NCI-H510A (cell line): ENCODE measurements at places on chromosomes 2 and 18.

- DNase-seq = no peak
Observed at GRCh38 chr2:224786848-224787247, 70.7 kb upstream of the CCDC195 start.

- DNase-seq = no peak
Observed at GRCh38 chr2:120817136-120817955, 81.7 kb downstream of the GLI2 start.

GRCh38 chr2:3959372-3959771 lies 256.0 kb downstream of the DCDC2C start:
- peak; percentile 34 for DNase-seq

DNA sequence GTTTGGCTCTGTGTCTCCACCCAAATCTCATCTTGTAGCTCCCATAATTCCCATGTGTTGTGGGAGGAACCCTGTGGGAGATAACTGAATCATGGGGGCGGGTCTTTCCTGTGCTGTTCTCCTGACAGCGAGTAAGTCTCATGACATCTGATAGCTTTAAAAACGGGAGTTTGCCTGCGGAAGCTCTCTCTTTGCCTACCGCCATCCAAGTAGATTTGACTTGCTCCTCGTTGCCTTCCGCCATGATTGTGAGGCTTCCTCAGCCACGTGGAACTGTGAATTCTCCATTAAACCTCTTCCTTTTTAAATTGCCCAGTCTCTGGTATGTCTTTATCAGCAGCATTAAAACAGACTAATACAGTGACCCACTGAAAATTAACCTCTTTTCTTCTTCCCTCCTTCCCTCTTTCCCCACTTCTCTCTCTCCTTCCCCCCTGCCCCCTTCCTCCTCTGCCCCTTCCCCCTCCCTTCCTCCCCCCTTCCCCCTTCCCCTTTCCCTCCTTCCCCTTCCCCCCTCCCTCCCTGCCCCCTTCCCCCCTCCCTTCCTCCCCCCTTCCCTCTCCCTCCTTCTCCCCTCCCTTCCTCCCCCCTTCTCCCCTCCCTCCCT lies 818.8 kb downstream of the SLC4A3 start:
- no peak for DNase-seq

- no peak for DNase-seq
Observed at GRCh38 chr18:75199327-75199726, 9.6 kb downstream of the PTGR3 start.

DNA sequence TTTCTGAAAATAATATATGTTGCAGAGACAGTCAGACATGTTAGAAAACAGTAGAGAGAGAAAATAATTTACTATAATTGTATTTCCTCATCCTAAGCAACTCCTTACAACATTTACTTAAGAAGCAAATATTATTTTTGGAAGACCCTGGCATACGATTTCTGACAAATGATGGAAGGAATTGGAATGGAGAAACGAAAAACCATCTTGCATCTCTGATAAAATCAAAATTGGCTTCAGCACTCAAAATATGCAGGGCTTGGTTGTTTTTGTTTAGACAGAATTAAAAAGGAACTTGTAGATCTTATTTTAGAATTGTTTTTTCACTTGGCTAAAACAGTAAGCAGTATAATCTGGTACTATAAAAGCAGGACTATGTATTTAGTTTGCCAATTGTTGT lies 88.1 kb downstream of the NRXN1 start:
- DNase-seq = no peak

DNA sequence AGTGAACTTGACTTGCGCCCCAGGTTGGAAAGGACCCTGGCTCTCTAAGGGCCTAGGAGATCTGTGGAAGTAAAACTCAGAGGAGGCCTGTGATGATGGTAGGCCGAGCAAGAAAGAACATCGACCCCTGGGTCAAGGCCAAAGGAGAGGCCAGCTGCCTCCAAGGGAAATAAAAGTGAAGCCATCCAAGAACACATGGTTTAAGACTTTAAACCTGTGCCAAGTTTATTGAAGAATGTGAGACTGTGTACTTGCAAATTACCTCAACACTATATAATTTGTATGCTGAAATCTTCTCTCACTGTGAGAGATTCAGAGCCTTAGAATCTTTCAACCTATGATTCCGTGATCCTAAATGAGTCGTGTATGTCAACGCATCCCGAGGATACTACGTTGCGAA lies 40.7 kb upstream of the COBLL1 start:
- no peak for DNase-seq

- no peak for DNase-seq
Observed at GRCh38 chr18:33264566-33264965, 176.0 kb downstream of the CCDC178 start.

DNA sequence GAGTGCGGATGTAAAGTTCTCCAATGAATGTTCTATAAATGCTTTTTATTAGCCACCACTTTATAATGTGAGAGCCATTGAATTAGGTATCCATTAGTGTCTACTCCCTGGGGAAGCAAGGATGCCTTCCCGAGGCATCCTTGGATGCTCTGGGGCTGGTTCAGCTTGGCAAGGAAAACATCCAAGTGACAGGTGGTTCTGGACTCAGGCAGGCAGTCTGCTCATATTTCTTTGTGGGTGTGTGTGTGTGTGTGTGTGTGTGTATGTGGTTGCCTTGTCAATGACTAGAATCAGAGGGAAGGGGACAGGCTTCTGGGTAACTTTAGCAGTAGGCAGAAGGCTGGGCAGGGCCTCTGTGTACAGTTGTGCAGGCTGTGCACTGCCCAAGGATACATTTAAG lies 149.2 kb downstream of the TSN start:
- DNase-seq = no peak

DNA sequence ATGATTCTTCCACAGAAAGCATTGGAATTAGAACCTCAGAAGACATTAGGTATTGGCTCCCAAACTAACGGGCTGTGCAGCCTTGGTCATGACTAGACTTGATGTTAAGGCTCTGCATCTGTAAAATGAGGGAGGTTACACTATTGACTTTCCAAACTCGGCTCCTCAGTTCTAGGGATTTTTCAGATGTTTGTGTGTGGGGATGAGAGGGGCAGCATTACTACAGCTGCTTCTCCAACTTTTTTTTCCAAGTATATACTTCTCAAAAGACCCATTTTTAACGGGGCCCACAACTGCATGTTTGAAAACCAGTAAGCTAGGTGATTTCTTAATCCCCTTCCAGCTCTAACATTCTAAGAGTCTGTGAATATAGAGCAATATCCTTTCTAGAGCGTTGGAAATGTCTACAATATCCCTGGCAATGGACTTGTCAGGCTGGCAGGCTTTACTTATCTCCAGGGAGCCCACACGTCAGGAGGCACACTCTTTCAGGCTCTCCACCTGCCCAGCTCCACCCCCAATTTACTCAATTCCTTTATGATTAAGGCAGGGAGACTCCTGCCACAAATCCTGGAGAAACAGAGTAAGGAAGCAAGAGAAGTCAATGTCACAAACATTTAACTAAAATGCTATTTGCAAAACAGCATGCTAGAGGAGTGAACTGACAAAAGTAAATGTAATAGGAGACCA lies 844 bp upstream of the MPV17 start:
- DNase-seq = no peak

GRCh38 chr2:1310866-1311265 lies 102.4 kb upstream of the TPO start:
- DNase-seq = no peak

- no peak for DNase-seq
Observed at GRCh38 chr2:96407041-96407918, 71.7 kb downstream of the NCAPH start.

DNA sequence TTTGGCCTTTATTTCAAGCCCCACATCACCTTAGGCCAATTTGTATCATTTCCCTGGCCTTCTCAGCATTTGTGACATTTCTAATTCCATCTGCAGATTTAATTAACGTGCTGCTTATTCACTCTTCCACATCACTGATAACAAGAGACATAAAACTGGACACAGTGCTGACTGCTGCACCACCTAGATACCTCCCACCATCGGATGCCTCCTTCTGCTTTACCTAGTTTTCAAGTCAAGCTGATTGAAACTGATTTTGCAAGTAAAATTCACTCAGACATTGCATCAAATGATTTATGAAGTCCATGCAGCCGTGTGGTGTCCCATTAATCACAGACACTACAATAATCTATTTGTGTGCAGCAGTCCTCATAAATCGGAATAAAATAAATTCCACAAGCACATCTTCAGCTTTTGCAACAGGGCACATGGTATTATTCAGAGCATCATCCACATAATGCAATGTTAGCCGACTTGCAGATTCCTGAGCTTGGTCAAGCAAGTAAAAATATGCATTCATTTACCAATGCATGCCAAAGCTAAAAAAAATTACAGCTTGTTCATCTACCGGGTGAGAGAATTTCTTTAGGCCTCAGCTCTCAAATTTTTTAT lies 15.9 kb upstream of the CRIM1 start:
- no peak for DNase-seq

DNA sequence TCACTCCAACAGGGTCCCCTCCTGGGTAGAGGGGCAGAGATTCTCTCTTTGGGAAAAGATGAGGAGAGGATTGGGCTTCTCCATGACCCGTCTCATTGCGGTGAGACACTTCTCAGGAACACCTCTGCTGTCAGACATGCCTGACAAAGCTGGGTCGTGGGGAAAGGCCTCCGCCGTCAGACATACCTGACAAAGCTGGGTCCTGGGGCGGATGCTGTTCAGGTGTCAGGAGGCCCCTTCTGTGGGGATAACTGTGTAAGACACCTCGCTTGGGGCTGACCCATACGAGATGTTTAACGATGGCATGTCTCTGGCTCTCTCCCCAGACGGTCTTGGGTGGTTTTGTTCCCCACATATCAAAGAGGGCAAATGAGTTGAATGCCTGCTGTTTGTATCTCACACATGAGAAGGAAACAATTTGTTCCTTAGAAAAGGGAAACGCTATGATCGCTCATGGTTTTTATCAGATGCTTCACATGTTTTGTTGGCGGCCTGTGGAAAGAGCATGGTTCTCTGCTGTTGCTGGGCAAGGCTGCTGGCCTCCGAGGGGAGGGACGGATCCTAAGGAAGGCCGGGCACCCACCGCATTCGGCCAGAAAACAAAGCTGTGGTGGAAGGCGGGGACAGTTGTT lies 40.8 kb upstream of the PXDN start:
- no peak for DNase-seq

DNA sequence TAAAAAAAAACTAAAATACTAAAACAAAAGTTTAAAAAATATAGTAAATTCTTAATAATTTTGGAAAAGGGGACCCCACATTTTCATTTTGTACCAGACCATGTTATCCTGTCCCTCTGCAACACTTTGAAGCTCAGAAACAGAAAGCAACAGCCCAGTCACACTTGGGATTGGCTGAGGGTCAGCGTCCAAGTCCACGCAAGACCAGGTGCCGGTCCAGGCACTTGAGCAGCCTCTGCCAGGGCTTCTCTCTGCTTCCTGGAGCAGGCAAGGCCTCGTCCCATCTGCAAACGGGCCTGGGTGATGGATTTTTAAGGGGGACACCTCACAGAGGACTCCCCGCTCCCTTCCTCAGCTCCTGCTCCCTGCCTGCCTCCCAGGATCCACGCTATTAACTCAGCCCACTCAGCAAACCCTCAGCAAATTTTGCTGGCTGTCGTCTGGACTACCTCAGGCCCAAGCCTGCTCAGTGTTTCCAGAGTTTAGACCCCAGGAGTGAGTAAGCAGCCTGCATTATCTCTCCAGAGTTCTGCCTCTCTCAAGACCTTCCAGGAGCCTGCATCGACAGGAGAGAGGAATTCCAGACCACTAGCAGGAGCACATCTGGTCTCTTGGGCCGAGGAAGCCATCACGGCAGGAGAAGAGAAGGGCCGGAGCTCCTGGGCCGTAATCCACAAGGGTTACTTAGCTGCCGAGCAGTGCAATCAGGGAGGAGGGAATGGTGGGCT lies 88.7 kb upstream of the STPG4 start:
- no peak for DNase-seq

DNA sequence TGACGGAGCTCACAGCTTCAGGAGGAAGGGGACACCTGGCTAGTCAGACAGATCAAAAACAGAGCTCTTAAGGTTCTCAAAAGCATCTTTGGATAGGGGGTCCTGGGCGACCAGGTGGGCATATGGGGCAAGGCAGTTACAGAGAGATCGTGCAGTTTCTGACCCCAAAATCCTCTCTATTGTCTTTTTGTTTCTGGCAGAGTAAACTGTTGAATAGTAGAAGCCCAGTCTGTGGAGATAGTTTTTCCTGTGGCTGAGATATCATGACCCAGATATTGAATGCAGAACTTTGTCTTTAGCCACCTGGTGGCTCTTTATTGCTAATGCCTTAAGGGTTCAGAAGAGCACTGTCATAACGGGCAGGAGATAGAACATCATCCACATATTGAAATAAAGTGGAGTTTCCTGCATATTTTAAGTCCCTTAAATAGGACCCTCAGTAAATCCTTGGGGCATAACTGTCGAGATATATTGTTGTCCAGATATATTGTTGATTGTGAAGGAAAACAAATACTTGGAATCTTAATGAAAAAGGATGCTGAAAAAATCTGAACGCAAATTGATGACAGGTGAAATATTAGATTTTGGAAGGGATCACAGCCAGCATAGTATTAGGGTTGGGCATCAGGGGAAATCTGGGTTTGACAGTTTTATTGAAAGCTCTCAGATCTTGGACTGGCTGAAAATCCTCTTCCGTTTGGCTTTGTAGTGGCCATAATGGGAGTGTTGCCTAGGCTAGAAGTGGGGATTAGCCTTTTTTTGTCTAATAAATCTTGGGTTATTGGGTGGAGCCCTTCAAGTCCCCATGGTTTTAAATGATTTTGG lies 14.1 kb upstream of the ZDBF2 start:
- DNase-seq = no peak

GRCh38 chr18:38481576-38481975 lies 916.0 kb upstream of the CELF4 start:
- no peak for DNase-seq

DNA sequence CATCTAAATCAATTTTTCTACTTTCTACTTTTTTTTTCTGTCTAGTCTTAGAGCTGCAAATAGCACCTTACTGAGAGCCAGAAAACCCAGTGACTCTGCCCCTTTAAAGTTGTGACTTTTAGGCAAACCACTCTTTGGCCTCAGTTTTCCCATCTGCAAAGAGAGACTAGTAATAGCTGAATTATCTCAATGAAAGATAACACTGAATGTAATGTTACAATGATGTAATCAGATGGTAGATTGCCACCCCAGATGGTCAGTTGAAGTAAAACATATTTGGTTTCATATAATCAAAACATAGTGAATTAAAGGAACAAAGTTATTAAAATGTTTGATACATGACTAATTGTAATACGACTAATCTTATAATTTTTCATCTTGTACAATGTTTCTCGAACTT lies 5.0 kb upstream of the APCDD1 start:
- DNase-seq = no peak

DNA sequence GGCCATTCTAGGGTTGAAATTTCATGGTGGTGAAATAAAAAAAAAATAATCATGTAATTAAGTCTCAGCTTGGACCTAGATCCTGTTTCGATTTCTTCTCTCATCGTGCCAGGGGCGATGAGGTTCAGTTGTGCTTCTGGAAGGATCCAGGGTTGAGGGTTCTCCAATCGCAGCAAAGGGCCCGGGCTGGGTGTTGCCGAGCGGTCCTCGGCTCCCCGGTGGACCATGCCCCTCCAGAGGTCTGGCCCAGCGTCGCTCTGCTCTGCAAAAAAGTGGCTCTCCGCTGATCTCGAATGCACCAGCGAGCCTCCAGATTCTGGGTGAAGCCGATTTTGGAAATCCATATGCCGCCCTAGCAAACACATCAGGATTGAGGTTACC lies 39.0 kb downstream of the EN1 start:
- no peak for DNase-seq

GRCh38 chr2:192571636-192572035 lies 376.9 kb upstream of the TMEFF2 start:
- no peak for DNase-seq

GRCh38 chr2:108970369-108970768 lies 18.7 kb downstream of the EDAR start:
- DNase-seq = no peak

GRCh38 chr2:85524336-85524908 lies 14.5 kb upstream of the MAT2A start:
- no peak for DNase-seq

GRCh38 chr2:104656571-104657163 lies 197.2 kb upstream of the POU3F3 start:
- DNase-seq = no peak
